ENCODE measurements at places on chromosomes 7 and 10. TPM values are rescaled to one million over a fixed set of nuclear protein-coding genes. Genes with fewer than 3 reads are reported as not detected.

The SLC18A3 gene
- not detected for total RNA-seq

The NUDT13 gene
- 1.1 TPM for total RNA-seq

GRCh38 chr7:46205478-46205877 is 284.4 kb upstream of the IGFBP3 start:
- H3K27ac ChIP-seq = no peak overlapping the region
- no peaks in the 10 kb centered on the region for H3K36me3 ChIP-seq
- H3K4me1 ChIP-seq = peaks cover 6% of the 10 kb centered on the region
- H3K27me3 ChIP-seq = no peaks in the 10 kb centered on the region

DNA sequence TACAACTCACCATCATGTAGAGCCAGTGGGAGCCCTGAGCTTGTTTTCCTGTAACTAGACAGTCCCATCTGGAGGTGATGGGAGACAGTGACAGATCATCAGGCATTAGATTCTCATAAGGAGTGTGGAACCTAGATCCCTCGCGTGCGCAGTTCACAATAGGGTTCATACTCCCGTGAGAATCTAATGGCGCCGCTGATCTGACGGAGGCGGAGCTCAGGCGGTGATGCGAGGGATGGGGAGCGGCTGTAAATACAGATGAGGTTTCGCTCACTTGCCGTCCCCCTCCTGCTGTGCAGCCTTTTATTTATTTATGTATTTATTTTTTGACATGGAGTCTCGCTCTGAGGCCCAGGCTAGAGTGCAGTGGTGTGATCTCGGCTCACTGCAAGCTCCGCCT is 139.3 kb downstream of the CAMK1D start:
- no peak overlapping the region for H3K4me3 ChIP-seq
- no peak for DNase-seq
- no peaks in the 10 kb centered on the region for H3K36me3 ChIP-seq
- H3K4me1 ChIP-seq = no peaks in the 10 kb centered on the region
- no peak overlapping the region for H3K27ac ChIP-seq

DNA sequence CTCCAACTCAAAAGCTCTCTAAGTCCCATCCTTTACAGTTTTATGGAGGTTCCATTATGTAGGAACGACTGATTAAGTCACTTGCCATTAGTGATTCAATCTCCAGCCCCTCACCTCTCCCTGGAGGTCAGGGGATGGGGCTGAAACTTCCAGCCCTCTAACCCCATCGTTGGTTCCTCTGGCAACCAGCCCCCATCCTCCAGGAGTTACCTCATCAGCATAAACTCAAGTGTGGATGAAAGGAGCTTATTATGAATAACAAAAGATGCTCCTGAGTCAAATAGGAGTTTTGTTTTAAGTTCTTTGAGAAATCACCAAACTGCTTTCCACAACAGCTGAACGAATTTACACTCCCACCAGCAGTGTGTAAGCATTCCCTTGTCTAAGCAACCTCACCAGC is 494.3 kb upstream of the AUTS2 start:
- H3K27me3 ChIP-seq = no peaks in the 10 kb centered on the region
- DNase-seq = no peak
- H3K4me1 ChIP-seq = no peaks in the 10 kb centered on the region
- no peak overlapping the region for H3K4me3 ChIP-seq
- H3K27ac ChIP-seq = no peak overlapping the region

- H3K36me3 ChIP-seq = no peaks in the 10 kb centered on the region
- H3K27ac ChIP-seq = no peak overlapping the region
- no peak overlapping the region for H3K4me3 ChIP-seq
Measured at GRCh38 chr10:8380833-8381496, 326.5 kb downstream of the GATA3 start.

- no peak overlapping the region for H3K4me3 ChIP-seq
- DNase-seq = no peak
- peaks cover 28% of the 10 kb centered on the region for H3K27me3 ChIP-seq
- H3K4me1 ChIP-seq = peaks cover 8% of the 10 kb centered on the region
Measured at GRCh38 chr7:159213253-159213652, 68.6 kb upstream of the VIPR2 start.

DNA sequence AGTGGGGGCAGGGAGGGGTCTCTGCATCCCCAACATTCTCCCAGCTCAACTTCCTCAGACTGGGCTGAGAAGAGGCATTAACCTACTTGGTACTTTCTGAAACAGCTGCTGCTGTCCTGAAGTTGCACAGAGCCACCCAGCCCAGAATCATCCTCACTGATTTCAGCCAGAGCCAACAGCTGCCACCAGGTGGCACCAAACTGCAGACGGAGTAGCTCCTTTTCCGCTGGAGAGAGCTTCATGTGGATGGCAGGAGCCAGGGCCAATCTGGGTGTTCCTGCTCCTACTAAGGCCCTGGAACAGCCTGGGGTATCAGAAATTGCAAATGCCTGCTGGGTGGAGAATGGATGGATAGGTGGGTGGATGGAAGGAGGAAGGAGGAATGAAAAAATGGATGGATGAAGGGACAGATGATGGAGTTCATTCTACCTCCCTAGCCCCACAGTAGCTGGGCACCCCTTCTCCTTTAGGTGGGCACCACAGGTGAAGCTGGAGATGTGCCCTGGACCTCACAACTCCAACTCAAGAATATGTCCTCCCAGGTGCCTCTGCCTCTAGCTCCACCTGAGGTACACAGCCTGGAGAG is 11.8 kb upstream of the DRGX start:
- peaks cover 54% of the 10 kb centered on the region for H3K27me3 ChIP-seq
- H3K4me1 ChIP-seq = no peaks in the 10 kb centered on the region
- H3K36me3 ChIP-seq = no peaks in the 10 kb centered on the region
- DNase-seq = peak; percentile 99
- no peak overlapping the region for H3K4me3 ChIP-seq

DNA sequence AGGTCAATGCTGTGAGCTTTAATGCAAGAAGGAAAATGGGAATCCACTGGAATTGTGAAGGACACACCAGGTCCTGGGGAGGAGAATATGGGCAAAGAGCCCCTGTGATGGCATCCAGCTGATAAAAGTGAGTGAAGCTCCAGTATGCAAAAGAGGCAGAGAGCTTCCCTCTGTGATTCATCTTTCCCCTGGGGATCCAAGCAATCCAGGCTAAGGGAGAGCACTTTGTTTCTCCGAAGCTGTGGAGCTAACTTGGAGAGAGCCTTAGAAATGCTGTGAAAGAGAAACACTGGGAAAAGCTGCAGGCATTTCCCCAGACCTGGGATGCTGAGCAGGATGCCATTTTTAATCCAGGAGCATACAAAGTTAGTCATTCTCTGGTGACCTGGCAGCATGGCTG is 489.5 kb downstream of the SH2D4B start:
- H3K27me3 ChIP-seq = no peaks in the 10 kb centered on the region
- H3K27ac ChIP-seq = no peak overlapping the region
- H3K4me1 ChIP-seq = no peaks in the 10 kb centered on the region
- H3K4me3 ChIP-seq = no peak overlapping the region

DNA sequence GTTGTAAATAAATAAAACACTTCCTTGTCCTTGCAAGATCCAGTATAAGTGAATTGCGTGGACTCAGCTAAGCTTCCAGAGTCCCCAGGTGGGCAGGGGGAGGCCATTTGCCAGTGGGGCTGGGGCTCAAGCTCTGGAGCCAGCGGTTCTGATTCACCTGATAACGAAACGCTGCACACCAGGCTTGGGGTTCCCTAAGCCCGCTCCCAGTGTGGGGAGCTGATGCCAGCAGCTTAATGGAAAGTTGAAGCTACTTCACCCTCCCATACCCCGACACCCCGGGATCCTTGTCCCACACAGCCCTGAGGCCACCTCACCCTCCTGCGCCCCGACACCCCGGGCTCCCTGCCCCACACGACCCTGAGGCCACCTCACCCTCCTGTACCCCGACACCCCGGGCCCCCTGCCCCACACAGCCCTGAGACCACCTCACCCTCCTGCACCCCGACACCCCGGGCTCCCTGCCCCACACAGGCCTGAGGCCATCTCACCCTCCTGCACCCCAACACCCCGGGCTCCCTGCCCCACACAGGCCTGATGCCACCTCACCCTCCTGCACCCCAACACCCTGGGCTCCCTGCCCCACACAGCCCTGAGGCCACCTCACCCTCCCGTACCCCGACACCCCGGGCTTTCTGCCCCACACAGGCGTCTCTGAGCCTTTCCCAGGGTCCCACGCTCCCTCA is 30.8 kb downstream of the FKBP6 start:
- H3K4me1 ChIP-seq = peaks cover 9% of the 10 kb centered on the region
- H3K27me3 ChIP-seq = no peaks in the 10 kb centered on the region
- peak overlapping the region; percentile 59 for H3K4me3 ChIP-seq
- DNase-seq = no peak
- H3K27ac ChIP-seq = no peak overlapping the region
- no peaks in the 10 kb centered on the region for H3K36me3 ChIP-seq

DNA sequence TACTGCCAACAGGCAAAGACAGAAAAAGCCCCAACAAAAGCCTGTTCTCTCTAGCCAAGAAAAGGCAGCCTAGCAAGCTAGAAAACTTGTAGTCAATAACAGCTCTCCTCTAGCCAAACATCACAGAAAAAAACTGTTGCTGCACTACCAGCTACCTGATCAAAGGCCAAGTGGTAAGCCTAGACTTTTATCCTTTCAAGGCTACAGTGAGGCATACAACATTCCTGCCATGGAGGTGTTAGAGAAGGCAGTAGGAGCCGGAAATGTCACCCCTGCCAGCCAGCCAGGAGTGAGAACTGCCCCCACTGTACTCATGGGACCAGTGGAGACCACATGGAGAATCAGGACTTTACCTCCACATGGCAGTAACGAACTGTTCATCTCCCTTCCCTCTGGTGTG is 31.2 kb downstream of the CCDC126 start:
- H3K36me3 ChIP-seq = no peaks in the 10 kb centered on the region
- no peak overlapping the region for H3K27ac ChIP-seq
- no peaks in the 10 kb centered on the region for H3K4me1 ChIP-seq
- no peaks in the 10 kb centered on the region for H3K27me3 ChIP-seq
- no peak overlapping the region for H3K4me3 ChIP-seq

DNA sequence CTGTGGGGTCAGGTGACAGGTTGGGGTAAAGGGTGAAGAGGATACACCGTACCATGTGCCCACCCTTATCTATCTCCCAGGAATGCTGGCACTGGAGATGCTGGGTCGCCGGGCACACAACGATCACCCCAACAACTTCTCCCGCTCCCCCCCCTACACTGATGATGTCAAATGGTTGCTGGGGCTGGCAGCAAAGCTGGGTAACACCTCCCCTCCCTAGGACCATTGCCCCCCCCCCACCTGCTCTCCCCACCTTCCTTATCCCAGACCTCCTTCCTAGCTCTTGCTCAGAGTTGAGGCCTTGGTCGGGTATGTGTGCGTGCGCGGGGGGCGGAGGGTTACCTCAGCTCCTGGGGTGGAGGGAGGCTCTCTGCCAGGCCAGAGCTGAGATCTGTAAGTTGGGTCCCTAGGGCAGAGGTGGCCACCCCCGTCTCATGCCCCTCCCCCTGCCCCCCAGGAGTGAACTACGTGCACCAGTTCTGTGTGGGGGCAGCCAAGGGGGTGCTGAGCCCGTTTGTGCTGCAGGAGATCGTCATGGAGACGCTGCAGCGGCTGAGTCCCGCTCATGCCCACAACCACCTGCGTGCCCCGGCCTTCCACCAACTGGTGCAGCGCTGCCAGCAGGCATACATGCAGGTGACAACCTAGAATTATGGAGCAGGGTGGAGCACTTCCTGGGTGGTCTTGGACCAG is 10.7 kb downstream of the NDST2 start:
- H3K4me3 ChIP-seq = no peak overlapping the region
- peaks cover 77% of the 10 kb centered on the region for H3K36me3 ChIP-seq

DNA sequence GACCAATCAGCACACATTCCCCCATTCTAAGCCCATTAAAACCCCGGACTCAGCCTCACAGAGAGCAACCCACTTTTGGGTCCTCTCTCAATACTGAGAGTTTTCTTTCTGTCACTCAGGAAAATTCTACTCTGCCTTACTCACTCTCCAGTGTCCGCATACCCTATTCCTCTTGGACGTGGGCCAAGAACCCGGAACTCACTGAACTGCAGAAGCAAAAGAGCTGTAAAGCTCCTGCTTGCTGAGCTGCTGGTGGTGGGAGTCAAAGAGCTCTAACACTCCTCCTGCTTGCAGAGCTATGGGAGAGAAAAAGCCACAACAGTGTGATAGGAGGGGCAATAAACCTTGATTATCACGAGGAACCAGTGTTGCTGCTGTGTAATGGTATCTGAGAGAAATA is 386.9 kb downstream of the POM121L12 start:
- no peaks in the 10 kb centered on the region for H3K27me3 ChIP-seq
- no peaks in the 10 kb centered on the region for H3K36me3 ChIP-seq
- no peaks in the 10 kb centered on the region for H3K4me1 ChIP-seq
- H3K4me3 ChIP-seq = no peak overlapping the region
- no peak for DNase-seq
- H3K27ac ChIP-seq = no peak overlapping the region

Measured in PC-3 (cell line).